Esophagus muscularis mucosa (tissue), 4 donors: ENCODE measurements at places on chromosomes 2 and 18.

DNA sequence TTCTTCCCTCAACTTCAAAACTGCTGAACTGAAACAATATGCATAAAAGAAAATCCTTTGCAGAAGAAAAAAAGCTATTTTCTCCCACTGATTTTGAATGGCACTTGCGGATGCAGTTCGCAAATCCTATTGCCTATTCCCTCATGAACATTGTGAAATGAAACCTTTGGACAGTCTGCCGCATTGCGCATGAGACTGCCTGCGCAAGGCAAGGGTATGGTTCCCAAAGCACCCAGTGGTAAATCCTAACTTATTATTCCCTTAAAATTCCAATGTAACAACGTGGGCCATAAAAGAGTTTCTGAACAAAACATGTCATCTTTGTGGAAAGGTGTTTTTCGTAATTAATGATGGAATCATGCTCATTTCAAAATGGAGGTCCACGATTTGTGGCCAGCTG is 8.4 kb downstream of the HOXD8 start:
- no peak overlapping the region for H3K4me3 ChIP-seq
- peaks cover 98% of the 10 kb centered on the region for H3K27me3 ChIP-seq
- no peak overlapping the region for H3K27ac ChIP-seq
- DNase-seq, result no peak
- H3K4me1 ChIP-seq, result peaks cover 41% of the 10 kb centered on the region
- H3K36me3 ChIP-seq, result no peaks in the 10 kb centered on the region

- H3K27me3 ChIP-seq, result no peaks in the 10 kb centered on the region
- no peaks in the 10 kb centered on the region for H3K36me3 ChIP-seq
- no peak overlapping the region for H3K4me3 ChIP-seq
- no peak for DNase-seq
These were observed 84.5 kb downstream of the AFF3 start for GRCh38 chr2:100057901-100058261.

DNA sequence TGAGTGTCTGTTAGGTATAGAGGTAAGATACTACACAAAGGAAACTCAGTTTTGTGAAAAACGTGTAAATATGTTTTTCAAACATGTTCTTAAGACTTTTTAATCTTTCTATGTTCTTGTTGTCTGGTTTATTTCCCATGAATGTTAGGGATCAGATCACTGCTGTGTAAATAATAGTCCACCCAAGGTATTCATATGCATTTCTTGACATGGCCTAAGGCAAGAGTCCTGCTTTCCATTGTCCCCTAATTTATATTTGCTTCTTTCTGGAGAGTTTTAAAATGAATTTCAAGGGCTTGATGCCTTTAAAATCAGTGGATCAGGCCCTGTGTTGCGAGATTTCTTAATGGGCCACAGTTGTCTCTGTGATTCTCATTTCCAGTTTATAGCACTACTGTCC is 28.9 kb downstream of the CRIM1 start:
- H3K4me1 ChIP-seq, result peaks cover 67% of the 10 kb centered on the region
- no peak overlapping the region for H3K4me3 ChIP-seq
- H3K27ac ChIP-seq, result no peak overlapping the region
- no peak for DNase-seq
- H3K27me3 ChIP-seq, result no peaks in the 10 kb centered on the region
- peaks cover 7% of the 10 kb centered on the region for H3K36me3 ChIP-seq

- no peak overlapping the region for H3K27ac ChIP-seq
- peaks cover 4% of the 10 kb centered on the region for H3K4me1 ChIP-seq
- H3K36me3 ChIP-seq, result no peaks in the 10 kb centered on the region
- peaks cover 5% of the 10 kb centered on the region for H3K27me3 ChIP-seq
These were observed 12.9 kb upstream of the NFATC1 start for GRCh38 chr18:79382681-79383387.

DNA sequence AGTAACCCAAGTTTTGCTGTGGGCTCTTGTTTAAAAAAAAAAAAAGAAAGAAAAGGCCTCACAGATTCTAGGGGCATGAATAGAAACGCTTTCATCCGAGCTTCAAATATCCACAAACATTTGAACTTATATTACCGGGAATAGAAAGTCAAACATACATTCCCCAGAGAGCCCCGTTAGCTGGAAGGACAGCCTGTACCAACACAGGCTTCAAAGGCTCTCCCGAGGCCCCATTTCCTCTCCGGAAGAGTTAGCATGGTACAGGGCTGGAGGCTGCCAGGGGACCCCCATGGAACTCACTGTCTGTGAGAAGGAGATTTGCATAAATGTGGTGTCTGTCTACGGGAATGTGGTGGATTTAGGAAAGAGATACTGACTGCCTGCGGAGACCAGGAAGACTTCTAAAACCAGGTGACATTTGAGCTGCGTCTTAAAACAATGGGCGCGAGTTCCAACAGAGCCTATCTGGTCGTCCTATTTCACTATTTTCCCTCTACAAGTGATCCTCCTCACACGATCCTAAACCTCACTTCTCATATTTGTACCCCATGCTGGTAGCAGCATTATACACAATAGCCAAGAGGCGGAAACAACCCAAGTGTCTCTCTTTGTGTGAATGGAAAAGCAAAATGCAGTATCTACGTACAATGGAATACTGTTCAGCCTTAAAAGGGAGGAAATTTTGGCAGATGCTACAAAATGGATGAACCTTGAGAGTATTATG is 820 bp upstream of the MATN3 start:
- H3K4me3 ChIP-seq, result peak overlapping the region; percentile 83
- H3K27me3 ChIP-seq, result peaks cover 32% of the 10 kb centered on the region
- peaks cover 8% of the 10 kb centered on the region for H3K4me1 ChIP-seq
- no peak for DNase-seq
- H3K27ac ChIP-seq, result peak overlapping the region; percentile 68

- no peak overlapping the region for H3K4me3 ChIP-seq
- no peaks in the 10 kb centered on the region for H3K36me3 ChIP-seq
- H3K4me1 ChIP-seq, result peaks cover 9% of the 10 kb centered on the region
- no peak for DNase-seq
- no peak overlapping the region for H3K27ac ChIP-seq
These were observed 41.4 kb downstream of the IL1R2 start for GRCh38 chr2:102033031-102033749.

- H3K4me3 ChIP-seq, result no peak overlapping the region
- H3K27me3 ChIP-seq, result no peaks in the 10 kb centered on the region
- H3K4me1 ChIP-seq, result peaks cover 33% of the 10 kb centered on the region
- DNase-seq, result no peak
- H3K27ac ChIP-seq, result no peak overlapping the region
- H3K36me3 ChIP-seq, result no peaks in the 10 kb centered on the region
These were observed 1.9 kb downstream of the REV1 start for GRCh38 chr2:99487906-99488305.

DNA sequence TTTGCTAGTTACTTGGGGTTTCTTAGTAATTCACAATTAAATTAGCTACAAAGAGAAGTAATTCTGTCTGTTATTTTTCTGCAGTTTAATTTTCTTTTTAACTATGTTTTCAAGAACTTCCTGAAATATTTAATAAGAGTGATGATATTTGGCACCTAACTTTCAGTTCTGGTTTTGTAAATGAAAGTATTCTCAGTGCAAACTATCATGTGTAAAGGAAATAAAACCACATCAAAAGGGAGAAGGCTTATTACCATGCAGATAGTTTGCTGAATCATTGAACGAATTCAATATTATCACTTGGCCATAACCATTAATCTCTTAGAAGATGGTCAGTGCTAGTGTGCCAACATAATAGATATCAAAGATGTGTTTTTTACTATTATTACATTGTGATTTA is 29.2 kb downstream of the DYTN start:
- no peak overlapping the region for H3K27ac ChIP-seq
- no peaks in the 10 kb centered on the region for H3K36me3 ChIP-seq
- no peak overlapping the region for H3K4me3 ChIP-seq
- peaks cover 4% of the 10 kb centered on the region for H3K27me3 ChIP-seq

GRCh38 chr2:128783193-128783671 is 464.6 kb upstream of the HS6ST1 start:
- DNase-seq, result peak; percentile 80
- no peak overlapping the region for H3K27ac ChIP-seq
- H3K36me3 ChIP-seq, result no peaks in the 10 kb centered on the region
- no peak overlapping the region for H3K4me3 ChIP-seq

- H3K27ac ChIP-seq, result no peak overlapping the region
- peaks cover 9% of the 10 kb centered on the region for H3K4me1 ChIP-seq
- DNase-seq, result no peak
- peaks cover 10% of the 10 kb centered on the region for H3K36me3 ChIP-seq
- no peak overlapping the region for H3K4me3 ChIP-seq
These were observed 73.6 kb downstream of the LPIN2 start for GRCh38 chr18:2939317-2939716.

- no peaks in the 10 kb centered on the region for H3K4me1 ChIP-seq
- no peak for DNase-seq
- H3K4me3 ChIP-seq, result no peak overlapping the region
- H3K27ac ChIP-seq, result no peak overlapping the region
- no peaks in the 10 kb centered on the region for H3K27me3 ChIP-seq
These were observed 28.4 kb downstream of the NRXN1 start for GRCh38 chr2:51003345-51004192.

DNA sequence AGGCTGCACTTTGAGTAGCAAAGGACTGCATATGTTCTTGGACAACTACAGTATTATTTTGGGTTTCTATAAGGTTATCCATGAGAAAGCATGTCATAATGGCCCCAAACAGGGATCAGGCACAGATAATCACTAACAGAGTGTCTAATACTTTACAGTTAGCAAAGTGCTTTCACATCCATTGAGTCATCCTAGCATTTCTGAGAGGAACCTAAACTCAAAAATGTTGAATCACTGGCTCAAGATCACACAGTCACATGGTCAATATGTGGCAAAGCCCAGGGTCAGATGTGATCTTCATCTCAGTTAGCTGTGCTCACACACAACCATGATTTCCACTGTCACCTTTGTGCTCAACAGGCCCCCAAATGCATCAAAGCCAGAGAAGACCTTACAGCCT is 156.1 kb upstream of the VRK2 start:
- DNase-seq, result no peak
- H3K27ac ChIP-seq, result no peak overlapping the region
- no peaks in the 10 kb centered on the region for H3K4me1 ChIP-seq
- H3K27me3 ChIP-seq, result no peaks in the 10 kb centered on the region
- H3K4me3 ChIP-seq, result no peak overlapping the region
- no peaks in the 10 kb centered on the region for H3K36me3 ChIP-seq

DNA sequence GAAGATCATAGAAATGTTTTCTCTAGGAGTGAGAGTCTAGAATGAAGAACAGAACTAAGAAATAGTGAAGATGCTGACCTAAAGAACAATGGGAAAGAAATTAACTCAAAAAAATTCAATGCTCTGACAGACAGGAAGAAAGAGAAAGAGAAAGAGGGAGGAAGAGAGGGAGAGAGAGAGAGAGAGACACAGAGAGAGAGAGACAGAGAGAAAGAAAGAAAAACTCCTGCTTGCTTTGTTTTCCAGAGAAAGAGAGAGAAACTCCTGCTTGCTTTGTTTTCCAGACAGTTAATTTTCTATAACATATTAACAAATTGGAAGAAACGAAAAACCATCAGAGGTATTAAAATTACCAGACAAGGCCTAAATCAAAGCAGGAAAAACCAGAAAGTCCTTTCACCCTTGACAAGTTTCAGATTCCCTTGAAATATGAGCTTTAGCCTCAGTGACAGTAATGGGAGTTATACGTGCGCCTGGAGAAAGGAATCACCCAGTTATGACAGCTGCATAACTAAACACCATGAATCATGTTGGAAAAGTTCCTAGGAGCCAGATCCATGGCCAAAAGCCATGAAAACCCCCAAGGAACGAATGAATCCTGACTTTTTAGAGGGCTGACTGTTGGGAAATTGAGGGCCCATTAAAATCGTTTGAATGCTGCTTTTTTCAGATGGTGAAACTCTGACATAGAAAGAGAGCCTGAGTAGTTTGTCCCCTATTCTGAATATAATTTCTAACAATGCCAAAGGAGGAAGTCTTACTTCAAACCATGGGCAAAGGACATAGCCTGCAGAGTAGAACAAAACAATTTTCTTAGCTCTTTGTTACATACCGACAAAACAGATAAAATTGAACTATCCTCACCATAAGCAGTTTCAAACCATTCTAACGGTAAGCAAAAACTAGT is 228.6 kb upstream of the CHST9 start:
- H3K36me3 ChIP-seq, result no peaks in the 10 kb centered on the region
- H3K27me3 ChIP-seq, result no peaks in the 10 kb centered on the region
- H3K27ac ChIP-seq, result no peak overlapping the region
- H3K4me3 ChIP-seq, result no peak overlapping the region
- no peak for DNase-seq
- H3K4me1 ChIP-seq, result peaks cover 15% of the 10 kb centered on the region

DNA sequence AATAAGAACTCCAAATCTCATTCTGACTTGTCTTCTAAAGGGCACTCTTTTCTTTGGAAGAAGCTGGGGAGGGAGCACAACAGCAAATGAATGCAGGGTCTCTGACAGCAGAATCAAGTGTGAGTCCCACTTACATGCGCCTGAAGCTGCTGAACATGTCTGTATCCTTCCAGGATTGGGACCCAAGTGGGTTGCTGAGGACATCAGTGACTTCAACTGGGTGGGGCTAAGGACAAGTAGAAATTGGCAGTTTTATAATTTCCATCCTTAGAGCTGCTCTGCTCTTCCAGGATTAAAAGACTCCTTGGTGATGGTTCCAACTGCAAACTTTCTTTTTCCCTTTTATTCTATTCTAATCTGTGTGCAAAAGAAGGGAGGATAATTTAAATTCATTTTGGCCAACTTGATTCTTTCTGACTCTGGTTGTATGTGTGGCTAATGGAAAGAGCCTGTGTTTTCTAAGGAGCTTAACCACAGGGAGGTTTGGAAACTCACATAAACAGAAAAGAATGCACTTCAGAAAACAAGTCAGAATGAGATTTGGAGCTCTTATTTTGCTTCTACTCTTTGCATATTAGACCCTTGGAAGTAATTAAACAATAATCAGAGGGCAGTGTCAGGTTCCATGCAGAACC is 20.6 kb downstream of the ANTXR1 start:
- H3K27ac ChIP-seq, result peak overlapping the region; percentile 29
- no peak overlapping the region for H3K4me3 ChIP-seq
- peak; percentile 81 for DNase-seq
- H3K36me3 ChIP-seq, result no peaks in the 10 kb centered on the region
- H3K4me1 ChIP-seq, result peaks cover 58% of the 10 kb centered on the region
- no peaks in the 10 kb centered on the region for H3K27me3 ChIP-seq

DNA sequence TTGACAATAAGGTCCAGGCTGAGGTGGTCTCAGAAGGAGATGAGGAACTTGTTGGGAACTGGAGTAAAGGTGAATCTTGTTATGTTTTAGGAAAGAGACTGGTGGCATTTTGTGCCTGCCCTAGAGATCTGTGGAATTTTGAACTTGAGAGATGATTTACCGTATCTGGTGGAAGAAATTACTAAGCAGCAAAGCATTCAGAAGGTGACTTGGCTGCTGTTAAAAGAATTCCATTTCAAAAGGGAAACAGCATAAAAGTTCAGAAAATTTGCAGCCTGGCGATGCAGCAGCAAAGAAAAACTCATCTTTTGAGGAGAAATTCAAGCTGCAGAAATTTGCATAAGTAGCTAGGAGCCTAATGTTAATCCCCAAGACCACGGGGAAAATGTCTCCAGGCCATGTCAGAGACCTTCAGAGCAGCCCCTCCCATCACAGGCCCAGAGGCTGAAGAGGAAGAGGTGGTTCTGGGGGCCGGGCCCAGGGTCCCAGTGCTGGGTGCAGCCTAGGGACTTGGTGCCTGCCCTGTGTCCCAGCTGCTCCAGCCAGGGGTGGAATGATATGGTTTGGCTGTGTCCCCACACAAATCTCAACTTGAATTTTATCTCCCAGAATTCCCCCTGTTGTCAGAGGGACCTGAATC is 73.5 kb downstream of the FIGN start:
- H3K27ac ChIP-seq, result peak overlapping the region; percentile 58
- no peak for DNase-seq
- no peaks in the 10 kb centered on the region for H3K36me3 ChIP-seq
- no peaks in the 10 kb centered on the region for H3K27me3 ChIP-seq
- H3K4me1 ChIP-seq, result peaks cover 13% of the 10 kb centered on the region
- no peak overlapping the region for H3K4me3 ChIP-seq
